Stimulated activated CD8-positive, alpha-beta memory T cell treated with anti-CD3 and anti-CD28 coated beads, Interleukin-7, amount 100 ng/mL, for 1 hour (primary cell): ENCODE measurements at places on chromosomes 12 and 14.

GRCh38 chr12:79547735-79548609 is 142.8 kb downstream of the PAWR start:
- DNase-seq = no peak

DNA sequence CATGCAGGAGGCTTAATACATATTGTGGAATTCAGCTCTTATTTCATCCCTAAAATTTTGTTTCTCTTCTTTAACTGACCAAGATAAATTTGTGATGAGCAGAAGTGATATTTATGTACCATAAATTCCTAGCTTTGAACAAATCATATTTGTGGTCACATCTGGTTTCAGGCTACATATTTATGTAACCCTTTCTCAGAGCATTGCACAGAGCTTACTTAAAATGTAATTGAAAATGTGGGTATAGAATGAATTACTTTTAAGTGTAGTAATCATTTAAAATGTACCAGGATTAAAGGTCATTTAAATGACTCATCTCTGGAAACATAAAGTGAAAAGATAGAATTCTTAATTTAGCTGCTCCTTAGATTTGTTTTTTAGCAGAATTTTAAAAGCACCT is 129.9 kb upstream of the FRMD6 start:
- no peak for DNase-seq

GRCh38 chr14:38505973-38506249 is 250.0 kb upstream of the CLEC14A start:
- DNase-seq = no peak

DNA sequence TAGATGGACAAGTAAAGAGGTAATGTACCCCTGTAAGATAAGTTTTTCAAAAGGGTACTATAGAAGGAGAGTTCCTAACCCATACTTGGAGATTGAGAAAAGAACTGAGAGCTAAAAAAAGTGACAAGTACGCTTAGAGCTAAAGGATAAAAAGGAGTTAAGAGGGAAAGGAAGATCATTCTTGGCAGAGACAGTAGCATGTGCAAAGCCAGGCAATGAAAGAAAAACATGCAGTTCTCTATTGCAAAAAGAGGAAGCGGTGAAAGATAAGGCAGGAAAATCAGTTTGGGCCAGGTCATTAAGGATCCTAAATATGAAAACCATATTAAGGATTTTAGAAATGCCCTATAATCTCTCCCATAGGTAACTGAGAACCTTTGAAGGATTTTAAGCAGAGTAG is 500.4 kb upstream of the GARIN6 start:
- DNase-seq = no peak

DNA sequence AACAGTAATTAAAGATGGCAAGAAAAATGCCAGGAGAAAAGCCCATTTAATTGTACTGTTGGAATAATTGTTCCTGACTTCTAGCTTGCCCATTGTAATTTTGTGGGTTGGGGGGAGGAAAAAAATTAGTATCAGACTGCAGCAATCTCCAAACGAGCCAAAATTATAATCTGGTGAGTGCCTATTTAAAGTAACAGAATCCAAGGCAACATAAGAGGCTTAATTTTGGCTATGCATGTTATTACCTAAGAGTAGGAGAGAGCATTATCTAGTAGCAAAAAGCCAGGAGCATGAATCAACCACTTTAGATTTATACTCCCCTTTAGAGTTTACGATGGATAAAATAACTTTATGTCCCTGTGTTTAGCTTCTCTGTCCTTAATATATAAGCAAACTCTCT is 14.6 kb upstream of the DENND5B start:
- DNase-seq = no peak

DNA sequence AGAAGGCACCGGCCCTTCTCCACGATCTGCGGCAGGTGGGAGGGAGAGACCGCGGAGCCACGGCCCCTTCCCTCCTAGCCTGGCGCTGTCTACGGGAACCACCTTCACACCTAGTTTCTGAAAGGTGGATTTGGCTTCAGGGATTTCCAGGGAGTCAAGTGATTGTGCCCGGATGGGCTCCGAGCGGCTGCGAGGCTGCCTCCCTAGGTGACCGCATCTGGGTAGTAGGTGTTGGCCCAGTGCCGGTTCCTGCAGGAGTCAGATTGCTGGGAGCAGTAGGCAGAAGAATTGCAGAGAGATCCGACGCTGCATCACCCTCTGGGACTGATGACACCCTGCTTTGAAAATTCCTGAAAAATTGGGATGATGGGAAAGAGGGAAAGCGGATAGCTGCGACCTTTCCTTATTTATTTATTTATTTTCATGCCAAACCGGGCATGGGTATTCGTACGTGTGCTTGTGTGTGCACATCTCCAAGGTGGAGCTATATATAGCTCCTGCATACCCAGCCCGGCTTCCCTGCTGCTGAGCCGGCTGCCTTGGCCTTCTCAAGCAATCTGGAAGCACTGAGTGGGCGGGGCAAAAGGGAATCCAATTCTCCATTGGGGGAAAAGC is 1.1 kb downstream of the CNTN1 start:
- no peak for DNase-seq

- DNase-seq = no peak
Measured at GRCh38 chr12:124902916-124903315, 11.5 kb downstream of the UBC start.

DNA sequence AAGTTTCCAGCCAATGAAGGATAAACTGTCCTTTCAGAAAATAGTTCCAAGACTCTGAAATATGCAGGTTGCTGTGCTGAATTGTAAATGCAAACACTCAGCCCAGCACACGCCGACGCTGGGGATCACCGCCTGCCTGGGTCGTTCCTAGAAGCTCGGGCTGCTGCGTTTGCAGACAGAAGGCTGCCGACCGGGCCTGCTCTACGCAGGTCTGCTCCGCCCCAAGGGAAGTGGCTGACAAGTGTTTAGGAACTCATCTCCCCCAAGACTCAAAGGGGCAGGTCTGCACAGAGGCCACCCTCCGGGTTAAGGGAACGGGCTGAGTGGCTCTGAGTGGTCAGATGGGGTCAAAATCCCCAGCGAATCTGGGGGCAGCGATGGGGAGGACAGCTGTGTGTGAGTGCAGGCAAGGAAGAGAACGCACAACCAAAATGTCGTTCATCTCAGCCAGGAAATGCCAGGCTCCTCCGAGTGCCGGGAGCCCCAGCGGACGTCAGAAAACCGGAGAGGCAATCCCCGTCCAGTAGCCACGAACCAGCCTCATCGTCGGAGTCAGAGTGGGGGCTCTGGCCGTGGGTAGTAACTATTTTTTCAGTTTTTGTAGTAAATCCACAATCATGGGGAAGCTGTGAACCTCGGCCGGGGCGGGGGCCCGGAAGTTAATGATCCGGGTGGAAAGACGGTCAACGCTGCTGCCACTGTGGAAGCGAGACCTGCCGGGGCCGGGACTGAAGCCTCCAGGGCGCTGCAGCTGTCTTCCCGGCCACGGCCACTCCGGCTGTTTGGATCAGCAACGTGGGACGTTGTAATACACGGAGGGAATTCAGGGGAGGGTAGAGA is 6.0 kb downstream of the GALNT9 start:
- DNase-seq = no peak

DNA sequence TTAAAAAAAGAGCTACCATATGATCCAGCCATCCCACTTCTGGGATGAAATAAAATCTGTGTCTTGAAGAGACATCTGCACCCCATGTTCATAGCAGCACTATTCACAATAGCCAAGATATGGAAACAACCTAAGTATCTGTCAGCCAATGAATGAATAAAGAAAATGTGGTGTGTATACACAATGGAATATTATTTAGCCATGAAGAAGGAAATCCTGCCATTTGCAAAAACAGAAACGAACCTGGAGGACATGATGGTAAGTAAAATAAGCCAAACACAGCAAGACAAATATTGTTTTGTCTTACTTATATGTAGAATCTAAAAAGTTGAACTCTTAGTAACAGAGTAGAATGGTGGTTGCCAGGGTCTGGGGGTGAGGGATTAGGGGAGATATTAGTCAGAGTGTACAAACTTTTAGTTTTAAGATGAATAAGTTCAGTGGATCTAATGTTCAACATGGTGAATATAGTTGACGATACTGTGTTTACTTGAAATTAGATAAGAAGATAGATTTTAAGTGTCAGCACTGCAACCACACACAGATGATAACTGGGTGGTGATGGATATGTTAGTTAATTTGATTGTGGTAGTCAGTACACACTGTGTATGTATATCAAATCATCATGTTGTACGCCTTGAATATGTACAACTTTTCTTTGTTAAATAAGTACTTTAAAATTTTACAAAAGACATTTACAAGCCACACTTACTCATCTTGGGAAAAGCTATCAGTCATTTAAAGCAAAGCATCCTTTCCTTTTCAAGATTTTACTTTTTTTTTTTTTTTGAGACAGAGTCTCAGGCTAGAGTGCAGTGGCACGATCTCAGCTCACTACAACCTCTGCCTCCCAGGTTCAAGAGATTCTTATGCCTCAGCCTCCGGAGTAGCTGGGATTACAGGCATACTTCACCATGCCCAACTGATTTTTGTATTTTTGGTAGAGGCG is 89.9 kb downstream of the BICD1 start:
- no peak for DNase-seq

- DNase-seq = no peak
Measured at GRCh38 chr12:51482929-51483697, 58.5 kb downstream of the SLC4A8 start.

DNA sequence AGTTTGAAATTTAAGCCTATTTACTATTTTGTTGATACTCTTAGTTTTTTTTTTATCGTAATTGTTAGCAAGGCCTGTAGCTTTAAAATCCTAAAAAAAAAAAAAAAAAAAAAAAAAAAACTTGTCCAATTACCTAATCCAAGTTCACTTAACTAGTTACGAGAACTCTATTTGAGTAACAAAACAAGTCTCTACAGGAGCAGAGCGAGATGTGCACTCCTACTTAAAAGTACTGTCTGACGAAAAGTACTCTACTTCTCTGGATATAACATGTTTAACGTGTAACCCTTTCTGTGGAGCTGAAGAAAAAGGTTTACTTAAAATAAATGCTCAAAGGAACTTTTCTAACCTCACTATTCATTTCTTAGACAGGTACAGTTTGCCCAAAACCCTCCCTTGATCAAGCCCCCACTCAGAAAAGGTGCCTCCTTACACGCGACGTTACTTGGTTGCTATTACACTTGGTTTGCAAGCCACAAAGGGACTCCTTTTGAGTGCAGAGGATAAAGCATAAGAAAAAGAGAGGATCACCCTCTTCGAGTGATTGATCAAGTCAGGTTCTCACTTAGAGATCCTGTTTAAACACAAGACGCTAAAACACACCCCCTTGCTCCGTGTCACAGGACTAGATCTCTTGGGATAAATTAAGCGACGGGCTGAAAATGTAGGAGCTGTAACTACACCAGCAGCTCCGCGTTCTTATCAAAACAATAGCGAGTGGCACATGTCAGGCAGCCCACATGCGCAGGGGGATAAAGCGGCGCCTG is 2.2 kb downstream of the BAZ1A start:
- no peak for DNase-seq

GRCh38 chr12:1184402-1184801 is 193.4 kb downstream of the ERC1 start:
- DNase-seq = no peak

DNA sequence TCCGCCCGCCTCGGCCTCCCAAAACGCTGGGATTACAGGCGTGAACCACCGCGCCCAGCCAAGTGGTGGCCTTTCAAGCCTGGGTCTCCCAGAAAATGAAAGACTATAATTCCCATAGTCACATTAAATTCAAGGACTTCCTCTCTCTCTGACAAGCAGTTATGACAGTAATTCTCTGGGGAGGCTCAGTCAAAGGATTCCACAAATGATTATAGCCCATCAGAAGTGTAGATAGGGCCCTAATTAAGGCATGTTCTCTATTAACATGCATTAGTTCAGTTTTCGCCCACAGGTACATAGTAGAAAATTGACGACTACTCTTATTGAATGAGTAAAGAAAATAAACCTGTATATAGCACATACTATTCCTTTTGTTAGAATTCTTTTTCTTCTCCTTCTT is 16.4 kb downstream of the PRMT8 start:
- DNase-seq = no peak

DNA sequence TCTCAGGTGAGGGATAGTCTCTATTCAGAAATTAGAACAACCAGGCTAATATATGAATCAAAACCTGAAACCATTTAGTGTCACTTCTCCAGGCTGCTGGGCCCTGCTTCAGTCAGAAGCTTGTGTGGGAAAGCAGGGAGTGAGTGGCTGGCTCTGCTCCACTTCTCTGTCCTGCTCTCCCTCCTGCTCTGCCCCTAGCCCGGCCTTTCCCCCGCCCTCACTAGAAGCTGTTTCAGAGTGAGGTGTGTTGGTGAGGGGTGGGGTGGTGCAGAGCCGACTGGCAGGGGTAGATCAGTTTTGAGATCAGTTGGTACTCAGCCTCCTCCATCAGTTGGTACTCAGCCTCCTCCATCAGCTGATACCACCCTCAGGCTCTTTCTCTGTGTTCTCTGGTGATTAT is 7.0 kb upstream of the PPP1R1A start:
- DNase-seq = no peak

GRCh38 chr12:106090591-106091445 is 47.9 kb downstream of the NUAK1 start:
- no peak for DNase-seq

GRCh38 chr12:46400406-46400805 is 27.8 kb upstream of the SLC38A2 start:
- DNase-seq = no peak

GRCh38 chr14:66003082-66003730 is 483.0 kb upstream of the CCDC196 start:
- no peak for DNase-seq

- DNase-seq = no peak
Measured at GRCh38 chr14:72518809-72519377, 375.0 kb downstream of the DPF3 start.

GRCh38 chr12:112134731-112135130 is 9.4 kb downstream of the TRAFD1 start:
- no peak for DNase-seq

- DNase-seq = no peak
Measured at GRCh38 chr12:15868186-15868585, 14.0 kb upstream of the STRAP start.

DNA sequence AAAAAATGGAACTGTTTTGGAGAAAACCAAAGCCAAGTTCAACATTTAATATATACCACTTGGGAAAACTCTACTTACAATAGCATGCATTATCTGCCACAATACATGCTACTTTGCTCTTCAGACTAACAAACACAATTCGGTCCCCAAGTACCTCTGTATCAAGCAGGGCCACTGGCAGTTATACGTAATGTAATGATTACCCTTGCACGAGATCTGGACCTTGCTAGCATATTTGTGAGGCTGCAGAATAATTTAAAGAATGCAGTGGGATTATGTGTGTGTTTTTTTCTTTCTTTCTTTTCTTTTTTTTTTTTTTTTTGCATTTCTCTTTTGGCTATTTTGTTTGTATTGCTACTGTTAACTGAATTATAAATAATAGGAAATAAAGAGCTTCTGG is 22.8 kb upstream of the PYGL start:
- no peak for DNase-seq

DNA sequence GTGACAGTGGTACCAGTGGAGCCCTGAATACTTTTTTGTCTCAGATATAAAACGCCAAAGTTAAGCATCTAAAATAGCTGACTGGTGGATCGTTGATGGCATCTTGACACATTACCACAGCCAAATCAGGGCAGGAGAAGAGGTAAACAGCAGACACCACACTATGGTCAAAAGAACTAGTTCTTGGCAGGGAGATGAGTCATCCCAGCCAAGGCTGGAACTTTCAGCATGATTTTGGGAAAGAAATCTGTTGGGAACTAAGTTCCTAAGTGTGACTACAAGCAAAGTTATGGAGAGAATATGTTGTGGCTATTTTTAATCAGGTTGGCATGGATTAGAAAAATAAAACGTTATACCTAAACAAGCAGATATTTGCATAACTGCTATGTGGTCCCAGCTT is 36.9 kb downstream of the LGR5 start:
- DNase-seq = no peak

GRCh38 chr14:56963381-56963780 is 153.1 kb upstream of the OTX2 start:
- no peak for DNase-seq

- DNase-seq = no peak
Measured at GRCh38 chr14:73168274-73168673, 32.0 kb downstream of the PSEN1 start.
